Astrocyte of the hippocampus (primary cell): ENCODE measurements at places on chromosomes 16 and 17.

- no peak for DNase-seq
These were observed 857 bp upstream of the STAT5A start for GRCh38 chr17:42287305-42287976.

DNA sequence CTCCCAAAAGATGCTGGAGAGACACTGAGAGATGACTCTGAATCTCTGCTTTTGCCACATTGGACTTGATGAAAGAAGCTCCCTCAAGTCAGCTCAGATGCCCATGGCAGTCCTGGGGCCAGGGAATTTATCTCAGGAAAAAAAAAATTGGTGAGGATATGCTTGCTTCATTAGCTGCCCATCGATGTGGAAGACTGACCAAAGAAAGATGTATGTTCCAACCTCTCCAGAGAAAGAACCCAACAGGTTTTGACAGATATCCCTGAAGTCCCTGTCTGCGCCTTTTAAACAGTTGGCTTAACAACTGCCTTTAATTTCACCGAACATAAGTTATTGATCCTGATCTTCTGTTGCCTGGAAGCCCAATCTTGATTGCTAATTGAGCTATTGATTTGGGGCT, 137.4 kb downstream of the TMEM114 start:
- DNase-seq = no peak

GRCh38 chr16:3726021-3726687, 8.8 kb upstream of the TRAP1 start:
- no peak for DNase-seq

GRCh38 chr16:5058476-5058875, 7.3 kb downstream of the C16orf89 start:
- peak; percentile 28 for DNase-seq

- no peak for DNase-seq
These were observed 161.9 kb downstream of the FOXL1 start for GRCh38 chr16:86740298-86740697.

DNA sequence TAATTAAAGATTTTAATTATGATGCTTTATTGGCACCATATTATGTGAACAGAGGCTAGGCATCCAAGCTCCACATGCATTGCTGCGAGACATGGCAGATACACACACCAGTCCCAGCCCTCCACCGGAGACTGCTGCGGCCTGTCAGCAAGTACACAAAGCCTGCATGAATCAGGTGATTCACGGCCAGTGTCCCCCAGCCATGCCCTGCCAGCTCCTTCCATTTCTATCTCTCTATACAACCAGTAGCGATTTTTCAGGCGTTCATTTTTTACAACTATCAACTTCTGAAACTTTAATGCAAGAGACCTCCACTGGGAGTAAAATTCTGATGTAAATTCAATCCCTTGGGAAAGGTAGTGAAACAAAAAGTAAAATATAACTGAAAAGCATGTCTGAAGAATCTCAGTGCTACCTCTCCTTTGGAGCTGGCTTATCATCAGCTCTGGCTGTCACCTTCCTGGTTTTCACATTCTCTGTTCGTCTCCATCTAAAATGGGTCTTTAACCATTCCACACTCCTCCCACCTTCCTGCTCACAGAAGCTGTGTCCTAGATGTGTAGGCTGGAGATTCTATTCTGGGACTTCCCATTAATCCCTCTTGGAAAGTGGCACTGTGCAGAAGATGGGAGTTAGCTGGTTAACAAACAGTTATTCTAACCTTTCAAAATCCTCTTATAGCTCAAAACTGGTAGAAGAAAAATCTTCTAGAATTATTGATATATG, 32.2 kb downstream of the HS3ST3A1 start:
- DNase-seq = peak; percentile 74

- DNase-seq = no peak
These were observed 6.3 kb upstream of the USP31 start for GRCh38 chr16:23155445-23156049.

DNA sequence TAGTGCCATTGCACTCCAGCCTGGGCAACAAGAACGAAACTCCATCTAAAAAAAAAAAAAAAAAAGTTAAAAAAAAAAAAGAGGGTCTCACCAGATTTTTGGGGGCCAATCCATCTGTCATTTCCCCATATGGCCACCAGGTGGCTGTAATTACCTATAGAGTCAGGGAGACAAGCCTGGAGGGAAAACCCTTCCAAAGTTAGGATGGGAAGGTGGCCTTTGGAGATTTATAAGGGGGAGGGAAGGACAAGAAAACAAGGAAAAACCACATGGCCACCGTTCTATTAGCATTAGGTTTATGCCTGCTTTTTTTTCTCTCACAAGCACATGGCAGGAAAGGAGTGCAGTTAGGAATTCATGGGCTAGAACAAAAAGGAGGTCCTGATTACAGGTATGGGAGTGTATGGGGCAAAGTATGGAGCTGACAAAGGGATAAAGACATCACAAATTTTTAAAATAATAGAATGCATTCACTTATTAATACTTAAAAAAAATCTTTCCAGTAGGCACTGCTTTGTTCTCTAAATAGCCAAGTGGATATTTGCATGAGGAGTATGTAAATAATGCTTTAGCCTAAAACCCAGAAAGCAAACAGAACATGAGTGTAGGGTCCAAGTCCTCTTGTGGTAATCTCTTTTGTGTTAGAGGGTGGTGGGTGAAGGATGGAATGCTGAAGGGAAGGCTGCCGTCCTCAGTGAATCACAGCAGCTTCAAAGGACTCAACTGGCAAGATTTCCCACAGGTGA, 5.1 kb downstream of the CYB5D1 start:
- peak; percentile 64 for DNase-seq

DNA sequence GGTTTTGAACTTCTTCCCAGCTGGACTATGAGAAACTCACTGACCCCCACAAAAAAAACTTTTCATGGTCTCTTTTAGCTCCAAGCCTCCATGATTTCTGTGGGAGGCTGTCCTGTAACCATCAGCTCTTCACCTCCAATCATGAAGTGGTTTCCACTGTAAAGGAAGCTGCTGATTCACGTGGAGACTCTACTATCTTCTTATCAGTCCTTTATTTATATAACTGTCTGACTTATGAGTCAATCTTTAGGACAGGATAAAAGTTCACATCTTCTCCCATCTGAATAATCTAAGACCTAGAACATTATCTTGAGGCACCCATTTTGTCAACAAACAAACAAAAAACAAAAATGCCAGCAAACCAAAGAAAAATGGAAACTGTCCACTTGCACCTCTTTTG, 409.9 kb downstream of the SLC39A11 start:
- no peak for DNase-seq

GRCh38 chr17:38605411-38605840, 326 bp downstream of the SRCIN1 start:
- DNase-seq = no peak

- DNase-seq = no peak
These were observed 10.7 kb downstream of the CCDC40 start for GRCh38 chr17:80047176-80047575.

DNA sequence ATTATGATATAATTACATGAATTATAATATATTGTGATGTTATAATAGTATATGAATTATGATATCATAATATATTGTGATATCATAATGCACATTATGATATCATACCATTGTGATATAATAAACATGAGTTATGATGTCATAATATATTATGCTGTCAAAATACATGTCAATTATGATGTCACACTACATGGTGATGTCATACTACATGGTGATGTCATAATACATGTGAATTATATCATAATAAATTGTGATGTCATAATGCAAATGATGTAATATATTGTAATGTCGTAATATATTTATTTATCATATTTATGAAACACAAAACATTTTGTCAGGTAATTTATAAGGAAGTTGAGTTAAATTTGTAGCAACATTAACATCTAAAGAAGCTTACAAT, 1950.1 kb downstream of the TP53TG3F start:
- no peak for DNase-seq

GRCh38 chr17:58317421-58318064, 11.1 kb downstream of the TSPOAP1 start:
- DNase-seq = peak; percentile 76

DNA sequence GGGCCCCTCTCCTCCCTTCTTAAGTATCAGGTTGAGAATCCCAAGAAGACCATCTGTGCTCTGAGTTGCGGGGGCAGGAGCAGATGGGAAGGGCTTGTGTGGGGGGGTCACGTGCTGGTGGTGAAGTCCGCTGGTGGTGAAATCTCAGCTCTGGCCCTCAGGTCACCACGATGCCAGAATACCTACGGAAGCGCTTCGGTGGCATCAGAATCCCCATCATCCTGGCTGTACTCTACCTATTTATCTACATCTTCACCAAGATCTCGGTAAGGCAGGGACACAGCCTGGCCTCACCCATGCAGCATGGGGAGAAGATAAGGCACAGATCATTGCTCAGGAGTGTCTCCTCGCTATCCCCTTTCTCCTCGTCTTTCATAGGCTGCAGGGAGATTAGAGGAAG, 29.7 kb downstream of the SLC5A11 start:
- DNase-seq = no peak

DNA sequence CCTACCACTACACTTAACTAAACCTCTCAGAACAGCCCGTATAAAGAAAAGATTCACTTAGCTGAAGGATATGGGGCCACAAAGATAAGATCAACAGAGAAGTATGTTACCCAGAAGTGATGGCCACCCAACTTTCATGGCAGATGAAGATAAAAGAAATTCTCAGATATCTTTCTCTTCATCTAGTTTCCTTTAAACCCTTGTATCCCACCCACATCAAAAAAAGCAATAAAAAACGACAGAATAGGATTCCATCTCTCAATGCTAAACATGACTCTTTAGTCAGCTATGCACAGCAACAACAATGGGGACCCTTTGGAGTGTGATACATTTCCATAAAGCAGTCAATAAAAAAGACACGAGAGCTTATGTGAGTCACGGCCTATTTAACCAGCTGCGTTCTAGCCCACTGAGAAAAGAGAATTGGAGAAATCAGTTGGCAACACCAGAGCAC, 86.6 kb downstream of the SNX11 start:
- peak; percentile 75 for DNase-seq

DNA sequence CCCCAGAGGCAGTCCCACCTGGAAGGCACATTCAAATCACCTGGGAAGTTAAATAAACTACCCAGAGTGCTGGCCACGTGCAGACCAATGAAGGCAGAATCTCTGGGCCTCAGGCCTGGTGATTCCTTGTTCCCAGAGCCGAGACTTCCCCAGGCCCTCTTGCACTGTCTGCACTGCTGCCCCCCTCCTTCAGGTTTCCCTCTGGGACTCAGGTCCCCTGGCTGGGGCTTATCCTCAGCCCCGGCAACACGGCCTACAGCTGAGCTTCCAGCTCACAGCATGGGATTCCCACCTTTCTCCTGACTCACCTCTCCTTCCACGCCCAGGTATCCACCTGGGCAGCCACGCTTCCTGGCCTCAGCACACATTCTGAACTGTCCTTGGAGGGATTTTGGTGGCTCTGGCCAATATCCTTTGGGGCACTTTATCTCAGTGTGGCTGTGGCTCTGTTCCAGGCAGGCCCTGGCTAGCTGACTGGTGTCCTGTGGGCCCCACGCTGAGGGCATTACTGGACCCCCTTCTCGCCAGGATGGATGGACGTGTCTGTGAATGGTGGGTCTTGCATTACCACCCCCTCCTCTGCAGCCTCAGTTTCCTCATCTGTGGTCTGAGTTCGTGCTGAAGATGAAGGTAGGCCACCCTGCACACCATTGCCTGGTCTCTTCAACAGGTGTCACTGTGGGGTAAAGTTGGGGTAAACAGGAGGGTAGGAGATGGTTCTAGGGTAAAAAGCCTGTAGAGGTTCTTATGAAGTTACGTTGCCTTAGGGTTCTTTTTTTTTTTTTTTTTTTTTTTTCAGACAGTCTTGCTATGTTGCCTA, 165.7 kb downstream of the IRF8 start:
- no peak for DNase-seq

DNA sequence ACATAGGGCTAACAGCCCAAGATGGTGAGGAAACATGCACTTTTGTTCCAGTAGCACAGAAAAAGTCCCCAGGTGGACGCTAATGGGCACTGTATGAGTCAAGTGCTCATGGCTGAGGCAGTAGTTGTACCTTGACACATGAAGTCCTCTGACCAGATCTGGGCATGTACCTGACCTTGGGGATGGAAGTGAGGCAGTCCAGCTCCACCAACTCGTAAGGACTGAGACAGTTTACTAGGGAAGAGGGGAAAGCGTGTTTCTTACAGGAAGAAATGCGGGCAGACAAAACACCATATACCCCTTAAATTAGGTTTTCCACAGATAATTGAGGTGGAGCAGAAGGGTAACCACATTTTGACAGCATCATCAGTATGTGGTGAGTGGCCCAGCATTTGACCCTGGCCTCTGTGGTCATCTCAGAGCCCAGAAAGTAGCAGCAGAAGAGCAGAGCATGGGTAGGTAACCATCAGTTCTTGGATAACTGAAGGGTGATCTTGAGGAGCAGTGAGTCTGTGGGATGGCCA, 32.4 kb upstream of the METTL9 start:
- no peak for DNase-seq

DNA sequence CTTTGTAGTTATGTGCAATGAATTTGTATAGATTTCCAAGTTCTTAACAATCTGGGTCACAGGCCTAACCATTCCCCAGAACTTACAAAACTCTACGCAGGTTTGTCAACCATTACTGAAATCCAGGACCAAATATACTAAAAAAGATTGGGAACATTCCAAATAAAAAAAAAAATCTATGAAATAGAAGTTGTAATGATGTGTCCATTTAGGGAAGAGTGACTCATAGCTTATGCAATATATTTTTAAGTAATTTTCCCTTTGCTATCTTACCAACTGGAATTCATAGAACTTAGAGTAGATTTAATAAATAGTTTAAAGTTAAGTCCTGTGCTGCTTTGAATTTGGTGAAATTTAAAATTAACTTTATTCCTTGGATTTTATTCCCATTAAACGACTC, 393.2 kb downstream of the PMP22 start:
- no peak for DNase-seq

- DNase-seq = peak; percentile 67
These were observed 13.8 kb downstream of the USP22 start for GRCh38 chr17:21029036-21029435.

DNA sequence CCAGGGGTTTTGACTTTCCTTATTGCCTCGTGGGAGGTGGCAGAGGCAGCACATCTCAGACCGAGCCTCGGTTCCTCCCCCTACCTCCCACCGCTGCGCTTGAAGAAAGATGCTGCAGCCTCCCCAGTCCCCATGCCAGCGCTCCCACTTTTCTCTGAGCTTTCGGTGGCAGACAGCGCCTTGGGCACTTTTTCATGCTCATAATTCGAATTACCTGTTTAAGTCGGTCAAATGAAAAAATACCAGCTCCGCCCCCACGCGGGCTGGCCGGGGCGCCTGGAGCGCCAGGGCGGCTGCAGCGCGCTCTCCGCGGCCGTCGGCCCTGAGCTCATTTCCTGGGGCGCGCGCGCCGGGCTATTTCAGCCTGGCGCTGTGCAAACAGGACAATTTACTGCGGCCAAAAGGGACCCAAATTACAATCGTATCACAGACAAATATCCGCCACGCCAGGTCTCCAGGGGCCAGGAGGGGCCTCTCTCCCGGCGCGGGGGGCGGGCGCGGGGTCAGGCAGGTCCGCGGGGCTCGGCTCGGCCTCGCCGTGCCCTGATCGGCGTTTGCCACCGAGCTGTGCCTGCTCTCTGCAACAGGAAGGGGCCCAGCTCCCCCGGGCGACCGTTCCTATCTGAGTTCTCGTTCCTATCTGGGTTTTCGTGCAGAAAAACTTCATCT, 45.0 kb downstream of the SOST start:
- DNase-seq = peak; percentile 68
